ENCODE measurements at places on chromosomes 6 and 20. TPM values are rescaled to one million over a fixed set of nuclear protein-coding genes. Genes with fewer than 3 reads are reported as not detected.

DNA sequence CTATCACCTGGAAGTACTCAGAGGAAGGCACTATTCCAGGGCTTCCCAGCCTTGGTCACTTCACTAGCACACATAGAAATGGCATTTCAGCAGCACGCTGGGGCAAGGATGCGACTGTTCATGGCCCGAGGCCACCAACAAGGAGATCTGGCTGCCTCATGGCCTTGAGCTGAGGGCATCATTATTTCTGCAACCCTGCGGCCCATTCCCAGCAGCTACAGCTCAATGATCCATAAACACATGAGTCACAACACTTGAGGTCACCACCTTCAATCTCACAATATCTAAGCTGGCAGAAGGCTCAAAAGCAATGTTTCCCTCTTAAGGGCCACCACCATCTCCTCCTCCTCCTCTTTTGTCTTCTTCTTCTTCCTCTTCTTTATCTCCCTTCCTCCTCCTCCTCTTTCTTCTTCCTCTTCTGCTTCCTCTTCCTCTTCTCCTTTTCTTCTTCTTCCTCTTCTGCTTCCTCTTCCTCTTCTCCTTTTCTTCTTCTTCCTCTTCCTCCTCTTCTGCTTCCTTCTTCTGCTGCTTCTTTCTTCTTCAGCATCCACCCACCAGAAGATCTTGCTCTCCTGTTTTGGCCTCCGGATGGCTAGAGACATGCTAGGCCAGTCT, 382.9 kb upstream of the CNR1 start:
- no peak for DNase-seq

ARMH2 gene
- total RNA-seq = not detected

KIF13A gene
- total RNA-seq = 54.4 TPM

GRCh38 chr20:37896932-37897548, 5.9 kb upstream of the VSTM2L start:
- no peak for DNase-seq

RAET1L gene
- 2.8 TPM for total RNA-seq

DNA sequence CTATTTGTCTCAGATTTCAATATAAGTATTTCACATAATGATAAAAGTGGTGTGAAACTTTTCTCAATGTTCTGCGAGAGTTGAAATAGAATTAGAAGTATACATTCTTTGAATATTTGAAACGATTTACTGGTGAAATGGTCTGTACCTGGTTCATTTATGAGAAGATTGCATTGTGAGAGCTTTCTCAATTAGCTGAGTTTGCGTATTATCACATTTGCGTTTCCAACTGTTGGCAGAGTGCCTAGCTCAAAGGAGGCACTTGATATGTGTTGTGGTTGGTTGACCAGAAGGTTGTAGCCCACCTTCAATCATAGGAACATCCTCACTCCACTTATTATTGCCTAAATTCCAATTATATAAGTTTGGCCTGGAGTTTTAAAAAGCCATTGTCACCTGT, 58.8 kb upstream of the EXOC2 start:
- DNase-seq = no peak

Measured in lower leg skin (tissue), 4 donors.